ENCODE measurements at places on chromosomes 3 and 15.

GRCh38 chr3:9068051-9068450, 104.8 kb upstream of the RAD18 start:
- no peak for DNase-seq

- DNase-seq, result no peak
Measured at GRCh38 chr15:41490355-41490754, 3.3 kb upstream of the ITPKA start.

DNA sequence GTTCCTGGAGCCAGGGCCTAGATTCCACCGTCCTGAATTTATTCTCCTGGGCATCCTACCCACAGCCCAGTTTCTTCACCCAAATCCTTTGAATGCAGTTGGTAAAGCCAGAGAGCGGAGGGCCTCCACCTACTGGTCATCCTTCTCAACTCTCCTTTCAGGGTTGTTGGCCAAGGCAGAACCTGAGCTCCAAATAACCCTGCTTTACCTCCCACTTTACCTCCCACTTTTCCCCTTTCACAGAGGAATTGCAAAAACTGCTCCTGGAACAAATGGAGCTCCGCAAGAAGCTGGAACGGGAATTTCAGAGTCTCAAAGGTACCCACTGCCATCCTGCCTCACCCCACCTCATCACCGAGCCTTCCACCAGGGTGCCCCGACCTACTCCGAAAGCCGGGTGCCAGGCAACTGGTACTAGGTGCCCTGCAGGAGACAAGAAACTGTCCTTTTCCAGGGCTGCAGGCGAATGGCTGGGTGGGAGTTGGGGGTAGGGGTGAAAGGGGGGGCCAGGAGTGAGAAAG, 6.8 kb downstream of the SKOR1 start:
- no peak for DNase-seq

- DNase-seq, result peak; percentile 47
Measured at GRCh38 chr3:188170461-188171459, 16.8 kb downstream of the LPP start.

GRCh38 chr3:45320986-45321385, 67.4 kb upstream of the LARS2 start:
- no peak for DNase-seq

DNA sequence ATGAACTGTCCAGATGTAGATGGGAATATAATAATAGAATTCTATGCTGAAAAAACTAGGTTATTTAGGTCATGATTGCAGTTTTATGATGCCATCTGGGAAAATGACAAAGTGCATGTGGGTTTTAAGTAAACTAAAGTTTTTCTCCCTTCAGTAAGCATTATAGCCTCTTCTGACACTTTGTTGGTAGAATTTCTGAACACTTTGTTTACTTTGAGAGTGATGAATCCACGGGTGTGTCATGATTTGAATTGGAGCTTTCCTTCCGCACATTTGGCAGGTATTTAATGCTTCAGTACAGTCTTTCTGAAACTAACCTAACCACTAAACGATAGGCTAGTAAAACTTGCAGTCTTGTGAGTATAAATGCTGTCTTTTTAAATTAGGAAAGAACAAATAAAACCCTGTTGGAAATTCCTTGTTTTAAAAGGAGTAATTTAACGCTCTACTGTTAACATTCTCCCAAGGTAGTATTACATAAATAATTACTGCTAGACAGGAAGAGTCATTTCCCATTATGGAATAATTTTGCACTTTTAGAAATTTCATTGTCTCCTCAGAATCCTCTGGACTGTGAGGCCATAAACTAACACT, 7.0 kb downstream of the FILIP1L start:
- DNase-seq, result no peak

- no peak for DNase-seq
Measured at GRCh38 chr15:63176302-63176701, 13.1 kb upstream of the RAB8B start.

DNA sequence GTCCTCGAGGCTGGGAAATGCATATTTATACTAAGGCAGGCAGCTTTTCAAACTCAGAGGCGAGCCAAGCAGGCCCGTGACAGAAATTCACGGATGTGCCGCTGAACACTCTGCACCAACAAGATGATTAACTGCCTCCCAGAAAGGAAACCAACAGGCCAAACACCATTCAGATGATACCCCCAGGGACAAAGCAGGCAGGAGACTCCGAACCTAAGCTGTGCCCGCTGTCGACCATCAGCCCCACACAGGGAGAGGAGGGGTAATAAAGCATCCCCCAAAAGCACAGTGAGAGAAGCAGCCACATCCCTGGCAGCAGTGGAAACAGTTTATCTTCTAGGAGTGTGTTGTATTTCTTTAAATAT, 31.8 kb downstream of the ADAMTS17 start:
- DNase-seq, result no peak

DNA sequence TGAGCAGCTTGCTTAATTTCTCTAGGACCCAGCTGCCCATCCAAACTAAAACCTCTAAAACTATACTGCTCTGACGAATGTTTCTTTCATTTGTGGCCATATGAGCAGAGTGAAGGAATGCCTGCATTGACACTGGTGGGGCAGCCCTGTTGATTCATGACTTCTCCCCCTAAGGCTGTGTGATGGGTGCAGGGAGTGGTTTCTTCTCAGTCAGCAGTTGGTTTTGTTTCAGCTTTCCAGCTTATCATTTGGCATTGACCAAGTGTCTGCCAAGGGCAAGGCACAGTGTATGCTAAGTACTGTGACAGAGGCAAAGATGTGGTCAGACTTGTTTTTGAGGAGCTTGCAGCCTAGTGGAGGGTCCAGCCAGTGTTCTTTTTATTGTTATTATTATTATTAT, 4.7 kb downstream of the ABHD6 start:
- no peak for DNase-seq

DNA sequence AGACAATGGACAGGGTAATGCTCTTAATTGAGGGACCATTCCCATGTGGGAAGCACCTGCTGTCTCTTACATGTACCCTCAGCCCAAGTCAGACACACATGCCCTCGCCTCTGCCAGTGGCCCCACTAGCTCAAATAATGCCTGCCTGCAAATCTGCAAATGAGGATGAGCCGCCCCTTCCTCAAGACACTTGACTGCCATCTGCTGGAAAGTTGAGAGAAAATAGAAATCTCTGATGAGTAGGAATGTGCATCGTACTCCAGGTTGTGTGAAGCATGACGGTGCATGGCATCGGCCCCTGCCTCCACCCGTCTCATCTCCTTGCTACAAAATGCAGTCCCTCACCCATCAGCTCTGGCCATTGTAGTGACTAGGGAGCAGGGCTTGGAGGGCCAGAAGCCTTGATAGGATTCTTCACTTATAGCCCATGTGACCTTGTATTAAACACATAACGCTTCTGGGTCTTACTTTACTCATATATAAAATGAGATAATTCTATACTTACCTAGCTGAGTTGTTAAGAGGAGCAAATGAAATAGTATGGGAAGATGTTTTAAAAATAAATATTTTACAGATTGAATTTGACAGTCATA, 6.3 kb upstream of the SCN5A start:
- no peak for DNase-seq

GRCh38 chr15:95286352-95286880, 1044.1 kb upstream of the NR2F2 start:
- DNase-seq, result no peak

- no peak for DNase-seq
Measured at GRCh38 chr3:59573911-59574310, 524.1 kb upstream of the CFAP20DC start.

- no peak for DNase-seq
Measured at GRCh38 chr3:36482880-36483279, 102.6 kb downstream of the STAC start.

GRCh38 chr3:117433427-117433826, 723.8 kb downstream of the TUSC7 start:
- no peak for DNase-seq

DNA sequence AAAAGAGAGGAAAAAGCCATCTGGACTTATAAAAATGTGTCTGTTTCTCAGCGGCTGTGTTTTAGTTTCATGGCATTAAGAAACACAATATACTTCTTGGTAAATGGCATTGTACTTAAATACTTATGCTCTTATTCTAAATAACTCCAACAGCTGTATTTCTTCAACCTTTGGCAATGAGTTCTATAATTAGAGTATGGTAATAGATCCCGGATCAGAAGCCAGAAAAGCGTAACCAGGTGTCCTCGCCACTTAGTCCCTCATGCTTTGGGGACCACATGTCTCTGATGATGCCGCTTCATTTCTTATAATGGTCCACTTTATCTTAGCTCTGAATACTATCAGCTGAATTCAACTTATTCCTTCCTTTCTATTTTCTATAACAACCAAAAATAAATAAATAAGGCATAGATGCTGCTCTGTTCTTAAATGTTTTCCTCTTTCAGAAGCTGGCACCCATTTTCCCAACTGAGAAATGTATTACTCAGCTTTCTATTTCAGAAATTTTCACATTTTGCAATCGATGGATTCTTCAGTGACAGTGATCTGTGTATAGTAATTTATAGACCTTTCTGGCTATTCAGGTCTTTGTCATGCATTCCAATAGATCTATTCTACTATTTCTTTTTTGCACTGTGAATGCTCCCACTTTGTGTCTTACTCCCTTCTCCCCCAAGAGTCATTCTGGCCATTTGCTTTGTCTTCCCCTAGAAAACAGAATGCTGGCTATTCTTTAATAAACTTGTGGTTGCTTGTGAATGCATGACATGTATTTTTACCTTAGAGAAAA, 87.6 kb upstream of the KBTBD8 start:
- no peak for DNase-seq

- peak; percentile 30 for DNase-seq
Measured at GRCh38 chr15:98648654-98649471, 524 bp downstream of the IGF1R start.

DNA sequence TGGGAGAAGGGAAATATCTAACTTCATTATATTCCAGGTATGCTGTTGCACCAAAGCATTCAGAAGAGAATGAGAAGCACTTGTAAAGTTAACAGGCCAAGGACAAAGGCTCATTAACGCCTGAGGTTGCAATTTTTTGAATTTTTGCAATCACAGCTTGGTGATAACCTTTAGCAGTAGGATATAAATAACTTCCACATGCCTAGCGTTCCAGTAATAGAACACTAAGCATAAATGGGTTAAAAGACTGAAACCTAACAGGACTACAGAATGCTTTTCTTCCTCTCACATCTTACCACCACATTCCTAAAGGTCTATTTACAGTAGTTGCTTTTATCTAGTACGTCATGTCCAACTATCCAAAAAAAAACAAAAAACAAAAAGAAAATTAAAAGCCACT, 57.4 kb upstream of the IMPG2 start:
- no peak for DNase-seq

DNA sequence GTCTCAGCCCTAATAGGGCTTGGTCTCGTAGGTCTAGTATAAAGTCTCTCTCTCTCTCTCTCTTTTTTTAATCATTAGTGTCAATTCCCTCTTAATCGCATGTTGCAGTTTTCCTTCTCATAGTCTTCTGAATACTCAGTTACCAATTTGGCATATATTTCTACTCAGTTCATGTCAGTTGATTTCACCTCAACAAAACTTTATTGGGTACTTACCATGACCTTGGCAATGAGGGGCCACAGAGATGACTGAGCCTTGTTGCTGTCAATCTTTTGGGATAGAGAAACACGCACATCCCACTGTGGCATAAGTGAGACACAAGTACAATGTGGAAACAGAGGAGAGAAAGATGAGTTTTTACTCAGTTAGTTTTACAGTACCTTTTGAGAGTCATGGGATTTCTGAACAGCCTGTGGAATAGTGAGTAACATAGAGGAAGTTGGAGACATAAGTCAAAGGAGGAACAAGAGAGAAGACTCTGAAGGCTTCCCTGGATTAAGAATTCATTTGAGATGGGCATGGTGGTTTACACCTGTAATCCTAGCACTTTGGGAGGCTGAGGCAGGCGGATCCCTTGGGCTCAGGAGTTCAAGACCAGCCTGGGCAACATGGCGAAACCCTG, 150.2 kb upstream of the CBLB start:
- no peak for DNase-seq

DNA sequence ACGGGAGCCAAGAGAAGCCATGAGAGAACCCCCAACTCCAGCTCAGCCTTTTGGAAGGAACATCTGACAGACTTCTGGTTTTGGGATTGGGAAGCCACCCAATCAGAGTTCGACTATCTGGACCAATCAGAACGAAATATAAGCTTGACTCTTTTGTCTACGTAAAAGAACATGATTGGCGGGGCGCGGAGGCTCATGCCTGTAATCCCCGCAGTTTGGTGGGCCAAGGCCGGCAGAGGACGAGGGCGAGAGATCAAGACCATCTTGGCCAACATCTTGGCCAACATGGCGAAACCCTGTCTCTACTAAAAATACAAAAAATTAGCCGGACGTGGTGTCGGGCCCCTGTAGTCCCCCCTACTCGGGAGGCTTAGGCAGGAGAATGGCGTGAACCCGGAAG, 380.3 kb downstream of the TBL1XR1 start:
- DNase-seq, result no peak

- no peak for DNase-seq
Measured at GRCh38 chr3:109337393-109337792, at the start of gene DPPA4. DPPA4 (minus strand) TSS chr3:109337546; CDS start chr3:109337517, 29 bp downstream.

DNA sequence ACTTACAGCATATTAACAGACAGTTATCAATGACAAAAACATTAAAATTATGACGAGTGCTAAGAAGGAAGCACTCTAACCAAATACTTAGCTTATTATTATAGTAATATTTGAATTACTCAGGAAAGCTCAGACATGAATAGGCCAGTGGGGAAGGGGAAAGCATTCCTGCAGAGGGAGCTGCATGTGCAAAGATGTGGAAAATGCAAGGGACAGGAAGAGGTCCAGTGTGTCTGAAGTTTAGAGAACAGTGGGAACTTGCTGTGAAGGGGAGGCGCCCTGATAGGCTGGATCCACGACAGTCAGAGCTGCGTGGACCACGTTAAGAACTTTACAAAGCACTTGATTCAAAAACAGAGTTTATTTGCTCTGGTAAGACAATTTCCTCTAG, 1.2 kb upstream of the SPICE1 start:
- DNase-seq, result no peak

GRCh38 chr3:179933080-179933479, 103.7 kb downstream of the PEX5L start:
- DNase-seq, result no peak

- no peak for DNase-seq
Measured at GRCh38 chr3:143206955-143207337, 87.4 kb downstream of the CHST2 start.

- no peak for DNase-seq
Measured at GRCh38 chr15:36478561-36478960, 100.9 kb upstream of the CDIN1 start.

DNA sequence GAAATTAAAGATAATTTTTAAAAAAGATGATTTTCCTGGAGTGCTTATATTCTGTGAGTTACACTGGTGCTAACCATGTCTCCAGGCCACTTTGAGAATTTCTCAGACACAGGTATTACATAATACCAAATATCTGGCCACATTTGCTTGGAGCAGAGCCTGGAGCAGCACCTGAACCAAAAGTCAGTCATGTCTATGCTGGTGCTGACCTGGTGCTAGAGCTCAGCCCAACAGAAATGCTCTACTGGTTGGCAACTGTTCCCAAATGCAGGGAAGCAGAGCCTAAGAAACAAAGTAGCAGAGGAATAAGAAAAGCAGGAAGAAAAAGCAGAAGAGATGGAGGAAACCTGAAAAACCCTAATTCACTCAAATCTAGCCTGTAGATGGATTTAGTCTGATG, 135.7 kb upstream of the SLC7A14 start:
- no peak for DNase-seq

Measured in activated CD4-positive, alpha-beta T cell treated with anti-CD3 and anti-CD28 coated beads, Interleukin-2, amount 50 U/mL, for 1 hour (primary cell).